Activated CD4-positive, CD25-positive, alpha-beta regulatory T cell (primary cell): ENCODE measurements at places on chromosomes 1 and 21.
A peak's percentile ranks its signal among the peaks of the same experiment; 100 is the strongest.

DNA sequence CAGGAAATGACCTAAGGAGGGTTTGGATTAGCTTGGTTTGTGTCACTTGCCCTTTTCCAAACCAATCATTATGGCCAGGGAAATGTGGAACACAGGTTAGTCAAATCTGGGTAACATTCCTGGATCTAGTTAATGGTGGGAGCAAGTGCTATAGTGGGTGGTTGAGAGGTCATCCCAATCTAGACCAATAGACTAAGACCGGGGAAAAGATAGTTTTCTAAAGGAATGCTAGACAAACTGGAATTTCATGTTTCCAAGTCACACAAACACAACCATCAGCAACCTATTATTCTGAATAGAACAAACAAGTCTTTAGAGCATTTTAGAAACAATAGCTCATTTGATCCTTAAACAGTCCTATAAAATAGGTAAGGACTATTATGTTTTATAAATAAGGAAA, 4.3 kb upstream of the MAN1A2 start:
- DNase-seq = no peak

GRCh38 chr1:43021547-43022474, 63.1 kb upstream of the SLC2A1 start:
- DNase-seq = no peak

DNA sequence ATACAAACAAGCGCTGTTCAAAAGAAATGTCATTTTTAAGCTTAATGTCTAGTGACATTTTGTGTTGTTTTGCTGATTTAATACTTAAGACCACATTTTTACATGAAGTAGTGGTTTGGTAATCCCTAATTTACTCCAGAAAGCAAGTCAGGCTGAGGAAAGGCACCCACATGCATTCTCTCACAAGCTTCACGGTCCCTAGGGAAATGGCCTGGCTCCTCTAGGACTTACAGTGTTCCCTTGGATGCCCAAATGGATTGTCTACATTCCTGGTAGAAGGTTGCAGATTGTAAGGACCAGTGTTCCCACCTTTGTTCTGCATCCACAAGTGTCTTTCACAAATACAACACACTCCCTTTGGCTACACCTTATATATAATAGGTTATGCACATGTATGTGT, 9.5 kb downstream of the GPSM2 start:
- DNase-seq = no peak

- no peak for DNase-seq
Measured at GRCh38 chr21:38494703-38495102, 3.6 kb downstream of the ERG start.

DNA sequence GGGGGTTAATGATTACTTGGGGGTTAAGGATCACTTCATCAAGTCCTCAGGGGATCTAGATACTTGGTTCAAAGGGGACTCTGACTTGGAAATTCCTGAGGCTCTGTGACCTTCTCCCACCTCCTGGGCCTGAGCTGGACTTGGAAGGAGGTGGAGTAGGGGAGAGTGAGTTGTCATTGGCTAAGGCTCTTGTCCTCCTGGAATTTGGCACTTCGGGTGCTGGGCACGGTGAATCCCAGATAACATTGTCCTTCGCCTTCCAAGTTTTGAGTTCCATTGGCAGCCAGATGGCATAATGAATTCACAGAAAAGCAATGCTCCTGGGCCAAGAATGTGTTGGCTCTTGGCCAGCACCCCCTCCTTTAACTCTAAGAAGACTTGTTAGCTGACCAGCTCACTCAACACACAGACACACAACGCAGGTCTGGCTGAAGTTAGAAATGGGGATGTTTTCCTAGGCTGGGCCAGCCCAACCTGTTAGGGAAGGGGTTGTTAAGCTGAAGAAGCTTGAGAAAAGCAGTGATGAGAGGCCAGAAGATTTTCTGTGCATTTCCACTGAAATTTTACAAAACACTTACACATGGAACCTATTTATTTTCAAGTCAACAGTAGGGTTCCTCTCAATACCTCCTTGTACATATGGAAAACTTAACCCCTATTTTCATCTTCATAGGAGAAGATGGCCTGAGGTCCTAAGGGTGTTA, 29.7 kb downstream of the SLC26A9 start:
- no peak for DNase-seq

GRCh38 chr1:111446546-111446945, 2.5 kb downstream of the WDR77 start:
- no peak for DNase-seq

- DNase-seq = no peak
Measured at GRCh38 chr1:222279591-222279990, 268.3 kb downstream of the HHIPL2 start.

GRCh38 chr1:98030976-98031375, 110.1 kb upstream of the DPYD start:
- no peak for DNase-seq

GRCh38 chr1:220680085-220680687, 10.0 kb upstream of the C1orf115 start:
- no peak for DNase-seq

DNA sequence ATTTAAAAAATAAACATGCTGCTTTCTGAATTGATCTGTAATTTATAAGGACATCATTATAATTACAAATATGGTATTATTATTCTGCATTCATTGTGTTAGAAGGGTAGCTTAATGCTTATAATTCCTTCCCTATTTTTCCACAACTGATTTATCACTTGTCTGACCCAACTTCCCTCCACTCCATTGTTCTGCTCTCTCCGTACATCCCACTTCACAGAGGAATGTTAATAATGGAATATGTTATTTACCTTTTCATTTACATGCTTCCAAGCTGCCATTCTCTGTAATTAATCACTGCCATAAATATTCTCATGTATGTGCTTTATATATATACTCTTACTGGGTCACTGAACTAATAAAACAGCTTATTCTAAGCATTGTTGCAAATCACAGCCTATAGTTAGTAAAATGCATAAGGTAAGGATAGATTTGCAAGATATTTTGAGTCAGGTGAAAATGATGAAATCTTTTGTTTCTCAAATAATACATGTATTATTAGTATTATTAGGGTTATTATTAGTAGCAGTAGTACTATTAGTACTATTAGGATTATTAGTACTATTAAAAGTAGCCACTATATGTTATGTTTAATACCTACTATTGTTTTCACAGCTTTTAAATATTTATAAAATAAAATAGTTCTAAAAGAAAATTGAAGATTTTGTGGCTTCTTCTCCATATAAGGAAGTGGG, 70.6 kb upstream of the NEK7 start:
- no peak for DNase-seq

DNA sequence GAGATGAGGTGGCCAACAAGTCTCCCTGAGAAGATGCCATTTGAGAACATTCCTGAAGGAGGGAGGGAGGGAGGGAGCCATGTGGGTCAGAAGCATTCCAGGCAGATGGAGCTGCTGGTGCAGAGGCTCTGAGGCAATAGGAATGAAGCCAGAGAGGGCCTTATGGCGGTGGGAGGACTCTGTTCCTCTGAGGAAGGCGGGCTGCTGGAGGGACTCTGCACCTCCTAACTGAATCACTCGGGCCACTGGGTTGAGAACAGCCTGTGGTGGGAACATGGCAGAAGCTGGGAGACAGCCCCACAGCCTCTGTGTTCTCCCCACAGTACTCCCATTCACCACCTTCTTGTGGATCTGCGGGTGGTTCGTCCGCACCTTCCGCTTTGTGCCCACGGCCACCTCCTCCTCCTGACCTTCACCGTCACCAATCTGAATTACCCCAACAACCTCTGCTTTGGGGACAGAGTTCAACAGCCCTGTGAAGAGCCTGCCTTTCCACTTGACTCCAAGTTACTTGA, 2.4 kb upstream of the TMEM125 start:
- no peak for DNase-seq

DNA sequence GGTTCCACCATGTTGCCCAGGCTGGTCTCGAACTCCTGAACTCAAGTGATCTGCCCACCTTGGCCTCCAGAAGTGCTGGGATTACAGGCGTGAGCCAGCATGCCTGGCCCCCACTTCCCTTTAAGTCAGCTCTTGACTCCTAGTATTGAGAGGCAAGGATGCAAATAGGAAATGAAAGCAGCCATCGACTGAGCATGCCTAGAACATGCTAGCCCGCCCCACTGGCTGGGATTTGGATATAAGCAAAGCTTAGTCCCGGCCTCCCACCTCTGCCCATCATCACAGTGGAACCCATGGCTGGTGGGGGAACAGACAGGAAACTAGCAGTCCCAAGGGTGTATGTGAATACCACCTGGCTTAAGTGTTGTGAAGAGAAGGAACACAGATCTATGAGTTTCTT, 10.5 kb downstream of the C1orf167 start:
- DNase-seq = no peak

- peak; percentile 61 for DNase-seq
Measured at GRCh38 chr1:159936273-159936904, 9.0 kb downstream of the IGSF9 start.

DNA sequence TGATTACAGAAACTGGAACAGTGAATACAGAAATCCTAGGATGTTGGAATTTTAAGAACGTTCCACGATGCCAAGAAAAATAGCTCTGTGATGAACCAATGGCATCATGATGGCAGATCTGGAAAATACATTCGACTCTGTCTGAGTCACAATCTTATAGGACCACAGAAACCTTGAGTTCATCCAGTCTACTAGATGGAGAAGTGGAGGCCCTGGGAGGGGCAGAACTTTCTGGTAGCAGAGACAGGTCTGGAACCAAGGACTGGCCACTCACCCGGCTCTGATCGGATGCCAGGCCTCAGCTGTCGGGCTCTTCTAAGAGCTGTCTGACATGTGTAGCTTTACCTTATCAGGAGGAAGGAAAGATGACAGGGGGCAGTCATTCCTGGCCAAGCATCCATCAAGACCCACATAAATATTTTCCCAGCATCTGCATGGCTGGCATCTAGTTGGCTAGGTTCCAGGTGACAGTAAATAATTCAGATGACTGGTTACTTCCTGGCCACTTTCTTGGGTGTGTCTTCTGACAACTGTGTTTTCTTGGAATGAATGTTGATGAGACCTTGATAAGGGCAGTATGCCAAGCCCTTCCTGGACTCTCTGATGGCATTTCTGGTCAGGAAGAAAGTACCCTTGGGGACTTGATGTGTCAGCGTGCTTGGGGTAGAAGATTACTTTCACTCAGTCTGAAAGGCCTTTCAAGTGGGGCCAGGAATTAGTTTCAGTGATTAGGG, 72.6 kb upstream of the TRABD2B start:
- DNase-seq = no peak

DNA sequence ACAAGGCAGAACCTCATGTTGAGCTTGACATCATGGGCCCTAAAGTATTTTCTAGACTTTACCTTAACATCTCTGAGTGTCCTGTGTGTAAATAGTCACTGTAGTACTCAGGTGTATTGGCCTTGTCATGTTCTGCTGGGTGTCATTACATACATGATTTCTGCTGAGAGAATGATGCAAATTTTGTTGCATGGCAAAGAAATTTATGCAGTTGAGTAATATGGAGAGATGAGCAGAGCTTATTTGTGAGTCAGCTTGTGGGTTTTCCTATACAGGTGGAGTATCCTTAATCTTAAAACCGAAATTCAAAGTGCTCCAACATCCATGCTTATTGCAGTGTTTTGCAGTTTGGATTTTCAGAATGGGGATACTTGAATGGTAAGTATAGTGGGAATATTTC, 36.6 kb downstream of the RGL1 start:
- DNase-seq = no peak

- no peak for DNase-seq
Measured at GRCh38 chr21:45805321-45805720, 161.8 kb downstream of the PCBP3 start.

- no peak for DNase-seq
Measured at GRCh38 chr1:28037946-28038345, 50.5 kb downstream of the EYA3 start.

DNA sequence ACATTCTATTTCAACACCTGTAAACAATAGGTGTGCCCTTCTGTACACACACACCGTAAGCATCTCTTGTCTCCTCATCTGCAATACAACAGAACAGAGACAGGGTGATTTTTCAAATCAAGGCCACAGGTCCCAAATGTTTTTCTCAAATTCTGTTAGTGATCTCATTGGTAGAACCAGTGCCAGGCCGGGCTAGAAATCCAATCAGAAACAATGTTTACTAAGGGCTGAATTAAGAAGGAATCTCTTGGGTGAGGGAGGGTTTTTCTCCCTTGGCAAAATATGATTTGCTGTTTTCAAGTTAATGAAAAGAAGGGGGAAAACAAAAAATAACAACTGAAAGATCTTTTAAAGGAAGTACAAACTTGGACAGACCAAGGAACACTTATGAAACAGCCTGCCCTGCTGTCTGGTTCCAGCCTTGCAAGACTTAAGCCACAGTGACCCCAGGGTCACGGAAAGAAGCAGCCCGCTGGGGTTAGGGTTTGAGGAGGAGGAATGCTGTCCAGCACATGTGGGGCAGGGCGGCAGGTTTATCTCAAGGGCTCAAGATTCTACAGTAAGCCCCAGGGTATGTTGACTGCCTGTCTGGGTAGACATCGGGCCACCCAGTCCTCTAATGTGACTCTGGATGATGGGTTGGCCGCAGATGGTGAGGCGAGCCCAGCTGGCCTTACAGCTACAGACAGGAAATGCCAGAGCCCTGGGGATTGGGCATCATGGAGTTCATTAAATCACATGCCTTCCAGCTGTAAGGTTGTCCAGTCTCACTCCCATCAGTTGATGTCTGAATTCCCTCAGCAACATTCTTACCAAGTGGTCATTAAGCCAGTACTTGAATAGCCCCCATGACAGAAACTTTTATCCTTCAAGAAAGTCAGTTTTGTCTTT, 73.3 kb upstream of the SLC44A3 start:
- DNase-seq = no peak

DNA sequence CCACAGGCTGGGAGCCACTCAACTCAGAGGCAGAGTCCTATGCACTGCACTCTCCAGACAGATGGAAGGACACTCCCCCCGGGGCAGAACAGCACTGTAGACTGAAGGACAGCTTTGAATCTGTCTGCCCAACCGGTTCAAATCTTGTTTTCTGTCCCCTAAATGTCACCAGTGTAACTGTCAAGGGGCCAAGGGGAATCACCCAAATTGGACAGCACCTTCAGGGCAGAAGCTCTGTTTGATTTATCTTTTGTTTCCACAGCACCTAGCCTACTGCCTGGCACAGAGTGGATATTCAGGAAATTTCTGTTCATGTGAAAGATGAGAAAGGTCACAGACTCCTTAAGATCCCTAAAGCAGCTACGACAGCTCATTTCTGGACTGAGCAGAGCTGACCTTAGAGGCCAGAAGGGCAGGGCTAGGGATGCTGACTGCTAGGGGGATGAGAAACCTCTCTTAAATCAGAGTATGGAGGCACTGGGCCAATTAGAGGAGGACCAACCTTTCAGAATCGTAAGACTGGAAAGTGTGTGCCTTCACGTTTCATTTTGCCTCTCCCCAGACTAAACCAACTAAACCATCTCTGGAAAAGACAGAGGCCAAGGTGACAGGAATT, 41.0 kb downstream of the ITPKB start:
- no peak for DNase-seq

DNA sequence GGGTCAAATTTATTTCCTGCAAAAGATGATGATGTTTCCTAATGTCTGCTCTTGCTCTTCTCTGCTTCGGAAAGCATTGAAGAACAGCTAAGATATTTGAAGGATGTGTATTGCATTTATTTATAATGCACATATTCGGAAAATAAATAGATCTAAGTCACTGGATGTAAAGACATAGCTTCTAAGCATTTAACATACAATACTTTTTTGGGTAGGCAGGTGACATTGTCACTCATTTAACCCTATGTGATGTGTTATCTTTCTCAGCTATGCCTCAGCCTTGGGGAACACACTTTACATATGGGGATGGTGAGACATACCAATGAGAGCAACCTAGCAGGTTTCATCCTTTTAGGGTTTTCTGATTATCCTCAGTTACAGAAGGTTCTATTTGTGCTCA, at the start of gene OR2G2:
Gene OR2G2, plus strand, starts transcription at position 301 of the 400 bp plus-strand sequence. Its CDS starts 0 bp downstream, at position 301.
- DNase-seq = no peak

- DNase-seq = no peak
Measured at GRCh38 chr1:20551945-20552727, at the start of gene FAM43B. FAM43B (plus strand) TSS chr1:20552573; CDS start chr1:20552974, 401 bp downstream.
